ENCODE measurements at places on chromosomes 4 and X.

- DNase-seq, result no peak
Observed at GRCh38 chrX:14501327-14501726, 28.0 kb upstream of the GLRA2 start.

DNA sequence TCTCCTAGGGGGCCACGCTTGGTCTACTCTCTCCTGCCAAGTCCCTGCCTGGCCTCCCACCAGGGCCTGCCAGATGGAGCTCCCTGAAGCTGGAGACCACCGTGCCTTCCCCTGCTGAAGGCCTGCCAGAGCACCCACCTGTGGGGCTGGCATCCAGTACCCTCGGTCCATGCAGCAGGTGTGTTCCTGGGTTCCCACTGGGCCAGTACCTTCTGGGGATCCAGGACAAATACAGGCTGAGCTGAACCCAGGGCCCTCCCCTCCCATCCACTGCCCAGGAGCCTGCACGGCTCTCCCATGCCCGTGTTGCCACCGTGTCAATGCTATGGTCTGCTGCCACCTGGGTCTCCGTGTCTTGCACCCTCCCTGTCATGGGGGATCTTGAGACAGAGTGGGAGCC is 68.8 kb downstream of the ABLIM2 start:
- no peak for DNase-seq

- DNase-seq, result peak; percentile 89
Observed at GRCh38 chrX:145609951-145610511, 207.6 kb upstream of the SLITRK2 start.

GRCh38 chrX:111511477-111511876 is at the start of gene SERTM2:
Gene SERTM2, plus strand, starts transcription at chrX:111511645. Its CDS starts 7,213 bp downstream, at chrX:111518858.
- peak; percentile 1 for DNase-seq

GRCh38 chr4:84582302-84582987 is 482 bp upstream of the CDS1 start:
- DNase-seq, result peak; percentile 39

DNA sequence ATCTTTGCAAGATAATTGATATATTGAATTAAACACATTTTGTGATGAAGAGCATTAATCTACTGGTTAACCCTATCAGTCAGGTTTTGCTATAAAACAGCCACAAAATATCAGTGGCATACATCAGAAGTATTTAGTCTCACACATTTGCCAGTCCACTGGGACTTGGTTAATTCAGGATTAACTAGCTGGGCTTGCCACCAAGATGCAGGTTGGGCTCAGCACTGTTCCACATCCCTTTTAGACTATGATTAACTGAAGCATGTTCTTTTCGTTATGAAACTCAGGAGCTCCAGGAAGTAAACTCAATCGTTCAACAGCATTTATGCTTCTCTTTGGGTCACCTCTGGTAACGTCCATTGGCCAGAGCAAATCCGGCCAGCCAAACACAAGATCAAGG is 538.1 kb upstream of the HS3ST1 start:
- DNase-seq, result no peak

DNA sequence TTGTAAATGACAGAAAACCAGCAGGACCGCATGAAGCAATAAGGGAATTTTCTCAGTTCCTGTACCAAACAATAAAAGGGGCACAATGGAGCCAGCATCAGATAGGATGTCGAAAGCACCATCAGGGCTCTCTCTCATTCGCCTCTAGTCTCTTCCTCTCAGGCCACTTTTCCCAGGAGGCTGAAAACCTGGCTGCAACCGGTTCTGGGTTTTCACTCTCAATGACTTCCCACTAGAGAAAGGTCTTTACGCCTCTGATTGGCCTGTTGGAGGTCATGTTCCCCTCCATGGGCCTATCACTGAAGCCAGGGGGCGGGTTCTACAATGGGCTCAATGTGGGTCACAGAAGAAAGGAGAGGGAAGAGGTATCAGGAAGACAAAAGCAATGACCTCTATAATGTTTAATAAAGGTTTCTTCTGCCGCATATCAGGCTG is 29.3 kb downstream of the ZNF827 start:
- DNase-seq, result no peak

- peak; percentile 1 for DNase-seq
Observed at GRCh38 chrX:83469551-83469950, 38.5 kb upstream of the POU3F4 start.

- no peak for DNase-seq
Observed at GRCh38 chr4:100420571-100420970, 97.3 kb downstream of the EMCN start.

- DNase-seq, result no peak
Observed at GRCh38 chrX:82734140-82734539, 774.0 kb upstream of the POU3F4 start.

DNA sequence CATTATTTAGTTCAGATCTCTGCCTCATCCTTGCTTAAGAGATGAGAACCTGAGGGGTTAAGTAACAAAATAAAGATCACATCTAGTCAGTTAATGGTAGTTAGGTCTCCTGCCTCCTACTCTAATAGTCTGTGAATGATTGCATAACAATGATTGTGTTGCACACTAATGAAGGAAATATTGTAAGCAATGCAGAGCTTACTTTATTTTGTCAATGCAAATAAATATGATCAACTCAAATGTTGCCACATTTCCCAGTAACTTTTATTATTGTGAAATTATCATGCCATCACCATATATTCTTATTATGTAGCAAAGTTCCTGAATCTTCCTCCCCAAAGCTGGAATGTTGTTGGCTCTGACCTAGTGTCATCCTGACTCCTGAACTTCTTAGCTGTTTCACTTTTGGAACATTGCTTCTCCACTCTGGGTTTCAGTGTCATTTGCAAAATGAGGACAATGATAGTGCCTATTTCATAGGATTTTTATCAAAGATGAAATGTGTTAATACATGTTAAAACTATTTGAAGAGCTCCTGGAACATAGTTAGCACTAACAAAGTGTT is 17.0 kb upstream of the GABRA4 start:
- DNase-seq, result no peak

DNA sequence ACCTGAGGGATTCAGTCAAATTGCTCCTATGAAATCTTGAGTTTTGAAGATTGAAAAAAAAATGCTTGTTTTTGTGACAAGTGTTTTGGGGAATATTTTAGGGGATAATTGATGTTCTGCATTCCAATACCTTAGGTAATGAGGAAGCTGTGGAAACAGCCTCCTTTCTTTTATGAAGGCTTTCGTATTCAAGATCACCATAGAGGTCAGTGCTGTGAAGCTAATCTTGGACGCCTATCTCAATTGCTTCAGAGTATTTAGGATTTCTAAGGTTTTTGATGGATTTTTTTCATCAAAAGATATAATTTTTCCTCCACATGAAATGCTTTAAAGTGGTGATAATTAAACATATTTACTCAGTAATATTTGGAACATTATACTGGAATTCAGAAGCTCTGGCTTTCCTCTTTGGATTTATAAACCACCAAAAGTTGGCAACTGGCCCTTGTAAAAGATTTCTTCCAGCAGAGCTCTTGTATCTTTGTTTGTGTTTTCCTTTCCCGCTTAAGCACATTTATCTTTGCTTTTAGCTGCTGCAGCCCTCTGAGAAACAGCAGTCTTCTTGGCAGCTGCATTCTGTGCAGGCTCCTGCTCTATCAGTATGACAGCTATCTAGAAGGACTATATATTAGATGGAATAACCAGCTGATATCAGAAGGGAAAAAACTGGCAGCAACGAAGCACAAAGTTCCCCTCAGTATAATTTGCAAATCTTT is 63.7 kb downstream of the HMGB2 start:
- DNase-seq, result no peak

GRCh38 chr4:158722291-158722916 is 792 bp downstream of the PPID start:
- peak; percentile 37 for DNase-seq

DNA sequence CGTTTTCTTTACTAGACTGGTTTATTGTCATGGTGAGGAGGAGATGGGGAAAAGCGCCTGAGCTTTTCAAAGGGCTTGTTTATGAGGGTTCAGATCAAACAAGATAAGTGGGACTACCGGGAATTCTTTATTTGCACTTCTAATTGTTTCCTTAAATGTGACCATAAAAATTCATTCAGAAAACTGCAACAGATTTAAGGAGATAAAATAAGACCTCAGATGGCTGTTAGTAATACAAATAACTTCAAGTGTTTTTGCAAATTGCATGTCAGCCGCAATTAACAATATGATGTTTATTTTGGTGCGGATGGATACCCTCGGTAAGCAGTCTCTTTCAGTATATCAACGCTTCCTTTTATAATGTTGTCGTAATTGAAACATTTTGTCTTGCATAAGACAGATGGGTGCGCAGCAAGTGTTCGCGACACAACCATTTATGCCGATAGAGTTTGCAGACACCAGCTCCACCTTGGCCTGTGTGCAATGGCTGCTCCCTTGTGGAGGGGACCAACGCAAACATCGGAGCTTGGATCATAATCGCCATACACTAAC is 151.0 kb downstream of the C4orf33 start:
- DNase-seq, result no peak

- DNase-seq, result no peak
Observed at GRCh38 chr4:73836373-73837279, at the start of gene CXCL6. Gene CXCL6, plus strand, starts transcription at chr4:73836678. Its CDS starts 73 bp downstream, at chr4:73836751.

GRCh38 chr4:88736264-88736663 is 38.6 kb upstream of the NAP1L5 start:
- no peak for DNase-seq

DNA sequence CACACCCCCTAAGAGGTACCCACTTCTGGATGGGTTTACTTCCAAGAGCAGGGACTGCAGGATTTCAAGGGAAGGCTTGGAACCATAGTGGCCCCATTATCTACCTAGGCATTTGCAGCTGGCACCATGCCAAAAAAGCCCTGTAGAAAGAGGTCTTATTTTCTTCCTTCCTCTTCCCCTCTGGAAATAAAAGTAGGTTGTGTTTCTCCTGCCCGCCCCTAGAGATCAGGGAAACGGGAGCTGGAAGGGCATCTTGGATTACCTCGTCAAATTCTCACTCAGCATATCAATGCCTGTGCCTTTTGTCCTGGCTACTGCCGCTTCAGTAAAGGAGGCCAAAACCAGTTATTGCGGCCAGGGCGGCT is 1.6 kb downstream of the SCD5 start:
- no peak for DNase-seq

GRCh38 chr4:58163156-58163555 is 1053.0 kb upstream of the IGFBP7 start:
- no peak for DNase-seq

GRCh38 chr4:185902654-185903053 is 90.7 kb upstream of the SORBS2 start:
- DNase-seq, result no peak

GRCh38 chrX:137354851-137355250 is 211.1 kb upstream of the ZIC3 start:
- no peak for DNase-seq

DNA sequence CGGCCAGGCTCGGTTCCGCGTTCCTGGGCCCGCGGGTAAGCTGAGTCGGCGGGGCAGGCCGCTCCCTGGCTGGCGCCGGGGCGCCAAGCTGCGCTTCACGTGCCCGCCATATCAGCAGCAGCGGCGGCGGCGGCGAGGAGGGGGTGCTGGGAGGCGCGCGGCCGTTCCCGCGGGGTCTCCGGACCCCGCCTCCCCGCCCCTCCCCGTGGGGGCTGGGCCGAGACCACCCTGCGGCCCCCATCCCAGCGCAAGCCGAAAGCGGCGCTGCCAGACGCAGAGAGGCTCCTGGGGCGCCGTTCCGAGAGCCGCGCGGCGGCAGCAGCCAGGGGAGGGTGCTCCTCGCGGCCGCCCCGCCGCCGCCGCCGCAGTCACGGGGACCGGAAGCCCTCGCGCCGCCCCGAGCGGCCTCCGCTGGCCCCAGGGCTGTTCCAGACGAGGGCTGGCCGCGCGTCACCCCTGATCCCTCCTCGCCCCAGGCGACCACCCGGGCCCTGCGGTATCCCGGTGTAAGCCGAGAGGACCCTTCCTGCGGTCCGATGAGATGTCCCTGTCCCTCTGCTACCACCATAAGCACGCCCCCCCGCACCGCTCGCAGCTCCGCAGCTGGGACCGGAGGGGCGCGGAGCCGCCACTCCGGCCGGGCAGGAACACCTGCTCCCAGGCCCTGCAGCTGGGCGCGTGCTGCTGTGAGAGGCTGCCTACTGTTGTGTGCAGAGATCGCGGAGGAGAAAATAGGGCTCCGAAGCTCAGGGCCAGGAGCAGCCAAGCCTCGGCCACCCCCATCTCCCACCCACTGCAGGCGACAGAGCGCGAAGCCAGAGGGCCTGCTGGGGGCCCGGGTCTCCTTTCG is 7.5 kb upstream of the BCOR start:
- DNase-seq, result no peak

- DNase-seq, result no peak
Observed at GRCh38 chr4:1543561-1543960, 137.3 kb upstream of the NKX1-1 start.

GRCh38 chrX:134764202-134764785 is 106.0 kb upstream of the PLAC1 start:
- DNase-seq, result peak; percentile 74

DNA sequence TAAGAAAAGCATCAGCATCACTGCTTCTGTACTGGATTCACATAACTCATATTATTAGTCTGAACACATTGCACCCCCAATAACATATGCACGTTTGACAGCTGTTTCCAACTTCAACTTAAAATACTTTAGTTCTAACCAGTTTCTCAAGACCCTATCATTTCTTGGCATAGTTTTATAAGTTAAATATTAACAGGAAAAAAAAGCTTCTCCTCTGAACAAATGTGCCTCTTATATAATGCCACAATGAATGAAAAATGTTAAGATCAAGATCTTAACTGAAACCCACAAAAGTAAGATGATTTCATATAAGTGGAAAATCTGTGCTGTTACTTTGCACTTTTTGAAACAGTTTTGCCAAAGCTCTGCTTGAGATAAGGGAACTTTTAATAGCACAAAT is 652.8 kb upstream of the FAM241A start:
- DNase-seq, result no peak

DNA sequence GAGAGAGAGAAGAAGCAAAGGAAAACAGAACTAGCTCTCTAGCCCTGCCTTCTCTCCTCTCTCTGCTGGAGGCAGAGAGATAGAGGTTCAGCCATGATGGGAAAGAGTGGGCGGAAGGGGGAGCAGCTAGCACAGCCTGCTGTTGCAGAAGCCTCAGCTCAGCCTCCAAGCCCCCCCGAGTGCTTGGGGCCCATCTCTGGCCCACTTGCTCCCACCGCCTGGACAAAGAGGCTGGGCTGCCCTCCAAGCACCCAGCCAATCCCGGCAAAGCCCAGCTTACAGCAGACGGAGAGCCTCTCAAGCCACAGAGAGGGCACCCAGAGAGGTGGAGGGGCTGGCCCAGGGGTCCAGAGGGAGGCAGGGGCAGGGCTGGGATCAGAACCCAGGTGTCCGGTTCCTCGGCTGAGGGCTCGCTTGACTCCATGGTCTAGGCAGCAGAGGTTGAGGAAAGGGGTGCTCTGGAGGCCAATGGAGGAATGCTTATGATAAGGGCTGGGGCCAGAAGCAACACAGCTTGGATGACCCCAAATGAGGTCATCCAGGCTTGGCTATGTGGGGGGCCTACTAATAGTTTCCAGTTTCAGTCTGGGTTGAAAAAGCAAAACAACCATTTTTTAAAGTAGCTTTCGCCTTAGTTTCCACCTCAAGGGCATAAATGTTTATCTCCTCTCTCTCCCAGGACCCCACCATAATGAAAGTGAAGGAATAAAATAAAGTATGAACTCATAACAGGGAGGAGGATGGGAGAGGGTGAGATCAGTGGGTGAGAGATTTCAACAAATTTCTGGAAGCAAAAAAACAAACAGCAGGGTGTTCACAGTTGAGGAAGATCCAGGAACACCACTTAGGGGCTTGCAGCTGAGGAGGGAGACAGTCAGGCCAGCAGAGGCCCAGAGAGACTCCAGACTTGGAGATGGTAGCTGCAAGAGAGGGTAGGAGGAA is 24.9 kb upstream of the IQSEC2 start:
- DNase-seq, result no peak

All from HT1080 (cell line).